ENCODE measurements at places on chromosomes 7 and 10.

GRCh38 chr7:68247126-68247525, 1250.5 kb downstream of the TYW1 start:
- DNase-seq, result no peak

DNA sequence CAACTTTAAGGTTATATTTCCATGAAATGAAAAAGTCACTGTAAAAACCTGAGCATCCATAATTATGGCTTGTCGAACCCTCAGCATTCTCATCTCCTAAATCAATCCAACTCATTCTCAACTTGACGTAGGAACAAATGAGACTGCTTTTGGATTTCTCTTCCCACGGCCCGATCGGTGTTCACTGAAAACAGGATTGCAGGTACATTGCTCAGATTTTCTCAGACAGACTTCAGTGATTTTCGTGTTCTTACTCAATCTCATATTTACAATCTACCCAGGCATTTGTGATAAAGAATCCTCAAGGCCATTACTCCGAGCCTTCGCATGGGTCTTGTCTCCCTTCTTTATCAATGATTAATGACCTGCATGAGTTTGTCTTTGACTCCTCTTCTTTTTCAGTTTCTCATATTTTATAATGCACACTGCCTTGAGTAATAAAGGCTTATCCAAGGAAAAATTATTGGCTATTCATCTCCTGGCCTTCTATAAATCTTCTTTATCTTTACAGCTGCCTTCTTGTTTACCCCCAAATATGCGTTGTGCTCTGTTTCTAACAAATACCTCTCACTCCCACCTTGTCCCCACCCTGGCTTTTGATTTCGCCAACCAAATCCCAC, 90.4 kb upstream of the MYO3A start:
- DNase-seq, result no peak

DNA sequence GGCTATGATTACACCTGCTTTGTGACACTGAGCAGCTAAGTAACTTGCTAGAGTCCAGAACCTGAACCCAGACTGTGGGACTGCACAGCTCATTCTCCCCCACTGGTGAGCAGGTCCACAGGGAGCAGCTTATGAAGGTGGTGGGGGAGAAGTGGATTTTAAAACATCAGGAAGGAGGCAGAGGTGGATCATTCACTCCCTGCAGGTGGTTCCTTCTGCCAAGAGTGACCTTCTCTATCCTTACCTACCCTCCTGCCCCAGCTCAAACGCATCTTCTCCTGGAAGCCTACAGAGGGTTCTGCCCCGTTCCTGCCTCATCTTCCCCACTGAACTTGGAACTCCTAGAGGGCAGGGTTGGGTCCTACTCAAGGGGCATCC, 539 bp upstream of the FAM241B start:
- no peak for DNase-seq

GRCh38 chr10:43930243-43930642, 281.6 kb upstream of the ZNF32 start:
- no peak for DNase-seq

DNA sequence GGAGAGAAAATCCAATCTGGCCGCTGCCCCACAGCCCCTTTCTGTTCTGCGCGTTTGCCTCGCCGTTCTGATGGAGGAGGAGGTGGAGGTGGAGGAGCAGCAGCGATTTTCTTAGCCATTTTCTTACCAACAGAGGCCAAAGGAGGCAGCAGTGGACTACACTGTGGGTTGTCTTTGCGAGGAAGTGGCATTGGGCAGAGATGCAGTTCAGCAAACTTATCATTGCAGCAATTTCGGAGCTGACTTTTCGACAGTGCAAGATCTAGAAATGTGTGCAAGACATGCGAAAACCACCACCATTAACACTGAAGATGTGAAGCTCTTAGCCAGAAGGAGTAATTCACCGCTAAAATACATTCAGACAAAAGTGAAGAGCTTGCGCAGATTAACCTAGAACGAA, 1.9 kb upstream of the ARL4A start:
- DNase-seq, result no peak

DNA sequence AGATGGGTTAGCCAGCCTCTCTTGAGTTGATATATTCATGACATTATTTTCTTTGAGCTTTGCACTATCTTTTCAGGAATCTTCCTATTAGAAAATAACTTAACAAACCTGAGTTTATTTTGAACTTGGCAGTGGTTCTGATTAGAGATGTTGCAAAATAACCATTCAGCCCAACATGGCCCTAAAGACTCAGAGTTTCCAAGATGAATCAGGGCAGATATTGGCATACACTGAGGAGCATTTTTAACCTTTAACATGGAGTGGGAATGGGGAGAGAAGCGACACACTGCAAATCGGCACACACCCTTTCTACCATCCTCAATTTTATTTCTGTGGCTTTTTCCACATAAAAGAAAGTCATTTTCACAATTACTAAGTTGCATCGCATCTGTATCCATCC, 190.8 kb downstream of the TRIL start:
- no peak for DNase-seq

Data from esophagus squamous epithelium (tissue), 5 donors.